ENCODE measurements at places on chromosomes 1 and 21.

- DNase-seq, result no peak
These were observed 156.1 kb upstream of the LRRC7 start for GRCh38 chr1:69411617-69412016.

- DNase-seq, result no peak
These were observed 7.7 kb downstream of the NENF start for GRCh38 chr1:212440419-212440818.

GRCh38 chr1:162561616-162562469 lies at the start of gene UAP1:
Gene UAP1 (plus strand): TSS chr1:162561722. CDS start chr1:162566069, 4,347 bp downstream.
- no peak for DNase-seq

DNA sequence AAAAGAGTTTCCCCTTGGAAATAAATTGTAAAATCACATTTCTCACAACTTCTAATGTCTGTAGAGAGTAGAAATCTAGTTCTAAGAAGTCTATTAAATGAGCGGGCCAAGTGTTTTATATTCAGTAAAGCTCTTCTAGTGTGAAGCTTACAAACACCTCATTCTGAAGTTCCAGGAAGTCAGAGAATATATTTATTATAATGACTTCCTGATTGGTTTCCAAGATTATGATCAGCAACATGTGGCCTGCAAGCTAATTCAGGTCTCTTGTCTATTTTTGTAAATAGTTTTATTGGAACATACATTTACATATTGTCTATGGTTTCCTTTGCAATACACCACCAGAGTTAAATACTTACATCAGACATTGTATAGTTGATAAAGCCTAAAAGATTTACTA lies 603.9 kb downstream of the AMY1C start:
- no peak for DNase-seq

- no peak for DNase-seq
These were observed 199.7 kb downstream of the TBX15 start for GRCh38 chr1:118788463-118788862.

- no peak for DNase-seq
These were observed 45.7 kb downstream of the SLC9A1 start for GRCh38 chr1:27109103-27109822.

DNA sequence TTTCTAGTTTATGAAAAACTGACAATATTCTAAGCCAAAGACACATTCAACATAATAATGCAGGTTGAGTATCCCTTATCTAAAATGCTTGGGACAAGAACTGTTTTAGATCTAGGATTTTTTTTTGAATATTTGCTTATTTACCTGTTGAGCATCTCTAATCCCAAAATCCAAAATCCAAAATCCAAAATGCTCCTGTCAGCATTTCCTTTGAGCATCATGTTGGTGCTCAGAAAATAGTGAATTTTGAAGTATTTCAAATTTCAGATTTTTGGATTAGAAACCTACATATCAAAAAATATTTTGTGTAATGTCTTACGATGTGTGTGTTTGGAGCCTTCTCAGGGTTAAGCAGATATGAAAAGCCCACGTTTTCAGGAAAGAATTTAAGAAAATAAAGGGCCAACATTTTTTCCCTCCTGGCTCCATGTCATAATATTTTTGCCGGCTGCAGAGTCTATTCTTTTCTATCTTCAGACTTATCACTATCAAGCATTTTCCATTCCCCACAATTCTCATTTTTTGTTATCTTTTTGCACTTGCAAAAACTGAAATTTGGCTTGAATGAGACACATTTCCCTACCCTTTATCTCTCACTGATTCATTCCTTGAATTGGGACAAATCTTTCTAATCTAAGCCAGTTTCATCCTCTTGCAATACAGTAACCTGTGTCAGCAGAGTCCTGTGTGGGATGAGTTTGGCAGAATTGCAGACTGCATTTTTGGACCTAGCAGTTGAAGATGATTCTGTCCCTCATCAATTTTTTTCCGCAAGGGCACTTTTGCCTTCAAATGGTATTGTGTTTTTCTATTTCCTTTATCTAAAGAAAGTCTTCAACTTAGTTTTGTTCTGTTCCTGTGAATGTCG lies 233.9 kb downstream of the DISC1 start:
- DNase-seq, result no peak

DNA sequence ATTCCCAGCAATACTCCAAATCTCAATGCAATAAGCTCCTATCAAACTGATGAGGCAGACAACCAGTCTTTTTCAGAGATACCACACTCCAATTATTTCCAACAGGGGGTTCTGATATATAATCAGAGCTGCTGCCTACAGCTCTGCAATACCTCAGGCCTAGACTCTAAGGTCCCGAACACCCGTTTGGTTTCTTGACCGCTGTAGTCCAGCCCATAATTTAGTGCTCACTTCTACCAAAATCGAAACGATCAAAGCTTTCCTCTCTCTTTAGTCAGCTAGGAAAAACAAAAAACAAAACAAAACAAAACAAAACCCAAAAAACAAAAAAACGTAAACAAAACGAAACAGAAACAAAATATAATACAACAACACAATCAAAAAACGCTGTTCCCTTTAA lies 453.0 kb downstream of the NEGR1 start:
- no peak for DNase-seq

- no peak for DNase-seq
These were observed 13.7 kb downstream of the MYOG start for GRCh38 chr1:203072002-203072602.

DNA sequence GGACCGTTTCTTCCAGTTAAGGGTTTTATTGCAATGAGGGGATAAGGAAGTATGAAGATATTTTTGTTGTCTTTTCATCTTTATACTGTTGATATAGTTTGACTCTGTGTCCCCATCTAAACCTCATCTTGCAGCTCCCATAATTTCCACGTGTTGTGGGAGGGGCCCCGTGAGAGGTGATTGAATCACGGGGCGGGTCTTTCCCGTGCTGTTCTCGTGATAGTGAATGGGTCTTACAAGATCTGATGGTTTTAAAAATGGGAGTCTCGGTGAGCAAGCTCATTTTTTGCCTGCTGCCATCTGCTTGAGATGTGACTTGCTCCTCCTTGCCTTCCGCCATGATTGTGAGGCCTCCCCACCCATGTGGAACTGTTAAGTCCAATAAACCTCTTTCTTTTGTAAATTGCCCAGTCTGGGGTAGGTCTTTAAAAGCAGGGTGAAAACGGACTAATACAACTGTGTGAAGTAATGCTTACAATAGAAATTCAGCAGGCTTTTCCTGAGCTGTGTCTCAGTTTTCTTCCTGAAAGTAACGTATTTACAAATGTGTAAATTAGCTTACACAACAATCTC lies 377.3 kb downstream of the SIPA1L2 start:
- DNase-seq, result no peak

DNA sequence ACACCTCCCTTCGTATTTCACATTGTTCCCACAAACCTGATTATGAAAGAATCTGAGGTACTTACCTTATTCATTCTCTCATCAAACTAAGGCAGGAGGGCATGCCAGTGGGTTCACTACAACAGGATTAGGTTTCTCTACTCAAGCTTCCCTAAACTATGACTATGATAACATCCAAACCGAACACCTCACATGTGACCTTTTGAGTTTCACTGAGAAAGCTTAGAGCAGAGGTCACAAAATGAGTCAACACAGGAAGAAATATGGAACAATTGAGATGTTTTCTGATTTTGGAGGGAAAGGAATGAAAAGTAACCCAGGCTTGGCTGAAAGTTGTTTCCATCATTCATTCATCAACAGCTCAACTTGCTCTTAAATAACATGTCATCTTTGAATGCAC lies 24.1 kb downstream of the UBR4 start:
- no peak for DNase-seq

GRCh38 chr1:46219551-46220520 lies 16.7 kb downstream of the LURAP1 start:
- DNase-seq, result peak; percentile 42

GRCh38 chr1:173043253-173043652 lies 7.5 kb downstream of the TNFSF18 start:
- no peak for DNase-seq

- no peak for DNase-seq
These were observed 453 bp upstream of the TTLL10 start for GRCh38 chr1:1173061-1173792.

DNA sequence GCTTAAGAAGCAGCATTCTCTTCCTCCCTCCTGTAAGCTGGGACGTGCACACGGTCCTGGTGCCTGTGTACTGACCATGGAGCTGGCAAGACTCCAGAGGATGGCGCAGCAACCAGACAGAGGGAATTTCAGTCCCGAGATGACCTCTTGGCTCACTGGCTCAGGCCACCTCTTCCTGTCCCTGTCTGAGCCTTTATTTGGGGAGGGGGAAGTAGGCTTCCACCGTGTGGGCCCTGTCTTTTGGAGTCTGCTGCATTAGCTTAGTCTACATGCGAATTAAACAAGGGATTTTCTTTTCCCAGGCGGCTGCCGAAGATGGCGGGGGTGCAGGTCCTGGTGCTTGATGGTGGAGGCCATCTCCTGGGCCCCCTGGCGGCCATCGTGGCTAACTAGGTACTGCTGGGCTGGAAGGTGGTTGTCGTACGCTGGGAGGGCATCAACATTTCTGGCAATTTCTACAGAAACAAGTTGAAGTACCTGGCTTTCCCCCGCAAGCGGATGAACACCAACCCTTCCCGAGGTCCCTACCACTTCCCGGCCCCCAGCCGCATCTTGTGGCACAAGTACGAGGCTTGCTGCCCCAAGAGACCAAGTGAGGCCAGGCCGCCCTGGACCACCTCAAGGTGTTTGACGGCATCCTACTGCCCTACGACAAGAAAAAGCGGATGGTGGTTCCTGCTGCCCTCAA lies 10.2 kb downstream of the IL24 start:
- DNase-seq, result no peak

GRCh38 chr1:25688390-25689119 lies 72.0 kb downstream of the MAN1C1 start:
- DNase-seq, result peak; percentile 49

DNA sequence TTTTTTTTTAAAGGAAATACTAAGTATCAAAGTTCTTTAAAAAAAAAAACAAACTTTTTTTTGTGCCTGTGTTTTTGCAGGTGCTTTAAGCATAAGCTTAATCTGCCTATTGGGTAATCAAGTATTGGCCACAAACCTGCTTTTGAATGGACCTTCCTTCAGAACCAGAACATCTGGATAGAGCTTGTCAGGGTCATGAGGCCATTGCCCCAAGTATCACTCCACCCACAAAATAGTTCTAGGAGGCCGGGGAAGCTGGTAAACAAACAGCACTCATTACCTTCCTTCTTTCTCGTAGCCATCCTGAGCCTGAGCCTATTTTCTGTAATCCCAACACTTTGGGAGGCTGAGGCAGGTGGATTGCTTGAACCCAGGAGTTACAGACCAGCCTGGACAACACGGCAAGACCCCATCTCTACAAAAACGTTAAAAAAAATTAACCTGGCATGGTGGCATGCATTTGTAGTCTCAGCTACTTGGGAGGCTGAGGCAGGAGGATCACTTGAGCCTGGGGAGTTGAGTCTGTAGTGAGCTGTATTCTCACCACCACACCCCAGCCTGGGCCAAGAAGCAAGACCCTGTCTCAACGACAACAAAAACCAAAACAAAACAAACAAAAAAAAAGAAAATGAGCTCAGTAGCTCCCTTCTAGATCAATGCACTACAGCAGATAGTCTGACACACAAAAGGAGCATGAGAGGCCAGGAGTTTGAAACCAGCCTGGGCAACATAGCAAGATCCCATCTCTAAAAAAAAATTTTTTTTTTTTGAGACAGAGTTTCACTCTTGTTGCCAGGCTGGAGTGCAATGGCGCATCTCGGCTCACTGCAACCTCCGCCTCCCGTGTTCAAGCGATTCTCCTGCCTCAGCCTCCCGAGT lies 34.1 kb upstream of the EPS15 start:
- no peak for DNase-seq

DNA sequence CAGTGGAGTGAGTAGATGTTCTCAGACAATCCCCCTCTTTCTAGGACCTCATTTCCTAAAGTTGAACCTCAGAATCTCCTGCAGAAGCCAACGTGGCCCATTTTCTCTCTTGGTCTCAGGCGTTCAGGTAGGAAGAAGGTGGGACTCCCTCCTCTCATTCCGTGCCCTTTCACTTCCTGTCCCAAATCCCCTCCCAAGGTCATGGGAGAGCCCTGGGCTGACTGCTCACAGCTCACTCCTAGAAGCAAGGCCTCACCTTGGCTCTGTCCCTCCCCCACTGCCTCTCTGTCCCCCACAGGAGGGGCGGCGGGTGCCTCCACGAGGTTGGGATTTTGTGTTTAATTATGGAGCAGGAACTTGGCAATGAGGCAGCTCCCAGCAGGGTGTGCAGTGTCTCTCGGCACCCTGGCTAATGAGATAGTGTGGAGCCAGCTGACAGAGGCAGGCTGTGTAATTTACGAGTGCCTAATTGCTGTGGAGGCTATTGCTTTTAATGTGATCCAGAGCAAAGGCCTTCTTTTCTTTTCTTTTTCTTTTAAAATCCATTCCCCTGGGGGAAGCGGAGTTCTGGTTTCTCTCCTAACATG lies 9.1 kb upstream of the CDK18 start:
- DNase-seq, result peak; percentile 78

- no peak for DNase-seq
These were observed 299.1 kb downstream of the PCP4 start for GRCh38 chr21:40166291-40166843.

DNA sequence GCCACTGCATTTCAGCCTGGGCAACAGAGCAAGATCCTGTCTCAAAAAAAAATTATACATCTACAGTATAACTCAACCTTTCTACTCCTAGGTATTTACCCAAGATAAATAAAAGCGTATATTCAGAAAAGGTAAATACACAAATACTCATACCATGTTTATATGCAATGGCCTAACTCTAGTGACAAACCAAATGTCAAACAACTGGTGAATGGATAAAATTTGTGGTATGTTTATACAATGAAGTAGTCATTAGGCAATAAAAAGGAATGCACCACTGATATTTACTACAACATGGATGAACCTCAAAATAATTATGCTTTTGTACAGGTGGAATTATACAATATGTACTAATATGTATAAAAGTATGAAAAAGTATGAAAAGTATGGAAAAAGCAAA lies 174.2 kb upstream of the GORAB start:
- DNase-seq, result no peak

DNA sequence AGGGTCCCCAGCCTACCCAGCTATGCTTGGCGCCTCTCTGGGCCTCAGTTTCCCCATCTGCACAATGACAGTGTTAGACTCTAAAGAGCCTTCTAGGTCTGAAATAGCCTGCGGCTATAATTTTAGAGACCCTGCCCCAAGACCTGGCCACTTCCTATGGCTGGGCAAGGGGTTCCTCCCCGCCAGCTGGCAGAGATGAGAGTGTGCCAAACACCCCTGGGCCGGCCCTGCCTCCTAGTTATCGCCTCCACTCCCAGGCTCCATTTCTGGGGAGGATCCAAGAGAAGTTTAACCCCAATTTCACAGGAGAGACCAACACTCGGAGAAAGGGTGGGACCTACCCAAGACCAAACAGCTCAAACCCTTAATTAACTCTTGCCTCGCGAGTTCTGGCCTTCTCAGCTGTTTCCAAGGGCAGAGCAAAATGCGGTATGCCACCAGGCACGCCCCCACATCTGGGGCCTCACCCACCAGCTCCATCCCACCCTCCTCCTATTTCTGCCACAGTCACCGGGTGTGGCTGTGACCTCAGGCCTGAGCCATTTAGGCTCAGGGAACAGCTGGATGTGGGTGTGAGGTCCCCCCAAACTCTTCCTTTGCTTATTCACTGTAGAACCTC lies 35.7 kb downstream of the TTC39A start:
- DNase-seq, result no peak

Measured in NCI-H1436 (cell line).